ENCODE measurements at places on chromosomes 2 and 18.

DNA sequence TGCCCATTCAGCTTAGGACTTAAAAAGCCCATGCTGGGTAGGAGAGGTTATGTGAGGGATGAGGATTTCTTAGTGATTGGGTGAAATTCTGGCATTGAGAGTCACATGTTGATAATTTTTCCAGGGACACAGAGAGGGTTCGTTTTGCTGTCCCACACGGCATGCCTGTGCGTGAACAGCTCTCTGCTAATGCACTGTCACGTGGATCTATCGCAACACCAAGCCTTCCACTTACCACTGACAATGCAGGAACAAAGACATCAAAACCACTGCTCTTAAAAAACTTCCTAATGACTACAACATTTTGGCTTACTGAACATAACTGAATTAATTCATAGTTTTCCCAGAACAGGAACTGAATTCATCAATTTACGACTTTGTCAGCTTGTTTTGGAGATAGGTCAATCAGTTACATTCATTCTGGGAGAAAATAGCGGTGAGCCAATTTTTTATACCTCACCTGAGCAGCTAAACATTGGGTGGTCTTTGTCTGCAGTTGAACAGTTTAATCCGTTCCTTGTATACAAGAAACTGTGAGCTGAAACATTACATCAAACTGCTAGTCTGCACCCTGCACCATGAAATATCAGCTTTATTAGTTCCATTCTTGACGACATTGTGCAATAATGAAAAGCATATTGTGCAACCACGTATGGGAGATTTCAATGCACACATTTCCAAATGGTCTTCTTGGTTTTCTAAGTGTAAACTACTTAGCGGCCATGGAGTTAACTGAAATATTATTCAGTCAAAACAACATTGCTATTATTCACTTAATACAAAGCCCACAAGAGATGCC, 127.1 kb downstream of the LPIN1 start:
- DNase-seq = no peak

DNA sequence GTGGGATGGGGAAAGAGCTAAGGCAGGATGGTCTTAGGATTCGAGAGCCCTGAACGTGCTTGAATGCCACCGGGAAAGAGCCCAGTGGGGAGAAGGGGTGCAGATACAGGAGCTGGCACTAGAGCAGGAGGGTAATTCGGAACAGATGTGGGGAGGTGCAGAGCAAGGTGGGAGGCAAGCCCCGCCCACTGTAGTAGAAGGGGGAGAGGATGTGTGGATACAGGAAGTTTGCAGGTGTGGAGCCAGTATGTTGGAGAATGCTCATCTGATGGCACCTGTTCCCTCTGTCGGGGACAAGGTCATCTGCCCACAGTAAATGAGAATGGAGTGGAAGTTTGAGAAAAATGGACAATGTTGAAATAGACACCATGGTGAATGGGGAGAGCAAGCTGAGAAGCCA, 28.8 kb downstream of the CHST10 start:
- DNase-seq = no peak

DNA sequence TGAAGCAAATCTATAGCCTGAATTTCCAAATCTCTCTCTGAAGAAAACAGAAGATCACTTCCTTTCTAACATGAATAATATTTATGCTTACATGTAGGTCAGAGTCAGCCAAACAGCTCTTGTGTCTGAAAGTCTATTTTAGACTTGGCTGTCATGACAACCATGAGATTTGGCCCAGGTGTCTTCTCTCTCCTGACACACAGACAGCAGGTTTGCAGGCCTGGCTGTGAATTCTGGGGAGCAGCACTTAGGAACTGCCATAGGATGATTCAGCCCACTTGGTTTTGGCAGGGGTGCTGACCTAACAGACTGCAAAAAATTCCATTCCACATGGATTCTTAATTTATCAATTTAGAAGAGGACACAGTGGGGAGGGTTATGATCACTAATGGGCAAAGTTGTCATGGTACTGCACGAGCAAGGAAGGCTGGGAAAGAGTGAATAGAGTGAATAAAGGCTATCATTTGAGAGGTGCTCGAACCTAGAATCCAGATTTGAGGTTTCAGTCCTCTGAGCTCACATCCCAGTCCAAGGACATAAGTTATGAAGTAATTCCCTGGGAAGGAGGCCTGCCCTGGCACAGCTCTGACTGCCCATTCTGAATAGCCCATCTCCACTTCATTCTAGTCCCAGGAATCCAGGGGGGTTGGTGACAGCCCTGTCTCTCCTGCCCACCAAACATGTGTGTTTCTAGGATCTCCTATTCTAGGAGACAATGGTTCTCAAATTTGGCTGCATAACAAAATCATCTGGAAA, 453.9 kb upstream of the TRIB2 start:
- DNase-seq = no peak

GRCh38 chr2:24049485-24050021, at the start of gene FKBP1B:
Gene FKBP1B (plus strand): TSS chr2:24049741. CDS start chr2:24049850, 109 bp downstream.
- peak; percentile 21 for DNase-seq

- no peak for DNase-seq
Observed at GRCh38 chr2:109166811-109167210, 37.8 kb downstream of the SH3RF3 start.

DNA sequence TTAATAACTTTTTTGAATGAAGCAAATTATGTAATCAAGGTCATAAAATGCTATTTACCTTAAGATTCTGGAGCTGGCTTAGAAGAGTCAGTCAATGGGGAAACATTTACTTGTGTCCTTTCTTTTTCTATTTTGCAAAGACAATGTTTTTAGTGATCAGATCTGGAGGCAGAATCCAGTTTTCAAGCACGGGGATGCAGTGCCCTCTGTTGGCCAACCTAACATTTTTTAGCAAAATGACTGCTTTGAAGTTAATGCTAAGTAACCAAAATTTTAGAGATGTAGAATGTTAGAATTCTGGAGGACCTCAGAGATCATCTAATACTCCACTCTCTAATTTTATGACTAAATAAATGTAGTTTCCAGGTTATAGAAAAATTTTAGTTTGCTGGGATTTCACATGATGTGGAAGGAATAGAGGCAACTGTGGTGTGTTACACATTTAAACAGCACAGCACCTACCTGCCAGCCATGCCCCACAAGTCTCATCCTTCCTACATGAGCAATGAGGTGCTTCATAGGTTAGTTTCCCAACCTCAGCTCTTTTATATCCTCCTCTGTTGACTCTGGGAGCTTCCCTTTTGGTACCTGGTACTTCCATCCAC, 23.6 kb upstream of the SLC9A4 start:
- peak; percentile 24 for DNase-seq

- DNase-seq = no peak
Observed at GRCh38 chr2:176879426-176879995, 333.1 kb upstream of the HNRNPA3 start.

- DNase-seq = no peak
Observed at GRCh38 chr2:218566296-218566695, 1.9 kb downstream of the USP37 start.

DNA sequence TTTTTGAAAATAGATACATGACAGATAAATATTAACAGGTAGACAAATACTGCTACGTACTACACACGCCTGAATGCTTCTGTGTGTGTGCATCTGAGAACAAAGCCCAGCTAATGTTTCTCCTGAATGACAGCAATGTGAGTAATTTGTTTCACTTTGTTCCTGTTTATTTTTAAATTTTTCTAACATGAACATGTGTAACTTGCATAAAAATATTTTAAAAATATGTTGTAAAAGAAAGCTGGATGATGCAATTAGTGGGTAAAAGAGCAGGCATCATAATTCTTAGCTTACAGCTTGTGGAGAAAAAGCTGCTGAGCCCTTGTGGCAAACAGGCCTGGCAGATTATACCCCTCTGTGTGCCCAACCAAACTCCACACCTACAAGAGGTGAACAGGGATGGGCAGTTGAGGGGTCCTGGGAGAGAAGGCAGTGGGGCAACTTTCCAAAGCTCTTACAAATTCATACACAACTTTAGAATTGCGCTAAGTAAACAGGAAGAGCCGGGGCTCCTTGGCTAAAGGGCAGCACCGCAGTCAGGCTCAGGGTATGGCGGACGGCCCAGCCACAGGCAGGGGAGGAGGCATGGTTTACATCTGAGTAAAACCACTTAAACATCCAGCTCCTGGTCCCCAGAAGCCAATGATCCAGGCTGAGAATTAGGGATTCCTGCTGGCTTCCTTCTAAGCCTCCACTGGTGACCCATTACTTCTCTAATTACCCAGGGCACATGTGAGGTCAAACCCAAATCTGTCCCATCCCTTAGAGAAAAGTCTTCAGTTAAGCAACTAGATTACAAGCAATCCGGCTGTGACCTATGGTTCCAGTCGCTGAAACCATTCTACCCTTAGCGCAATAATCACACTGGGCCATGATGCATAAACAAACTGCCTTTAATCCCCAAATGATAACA, 14.0 kb downstream of the PXDN start:
- no peak for DNase-seq

DNA sequence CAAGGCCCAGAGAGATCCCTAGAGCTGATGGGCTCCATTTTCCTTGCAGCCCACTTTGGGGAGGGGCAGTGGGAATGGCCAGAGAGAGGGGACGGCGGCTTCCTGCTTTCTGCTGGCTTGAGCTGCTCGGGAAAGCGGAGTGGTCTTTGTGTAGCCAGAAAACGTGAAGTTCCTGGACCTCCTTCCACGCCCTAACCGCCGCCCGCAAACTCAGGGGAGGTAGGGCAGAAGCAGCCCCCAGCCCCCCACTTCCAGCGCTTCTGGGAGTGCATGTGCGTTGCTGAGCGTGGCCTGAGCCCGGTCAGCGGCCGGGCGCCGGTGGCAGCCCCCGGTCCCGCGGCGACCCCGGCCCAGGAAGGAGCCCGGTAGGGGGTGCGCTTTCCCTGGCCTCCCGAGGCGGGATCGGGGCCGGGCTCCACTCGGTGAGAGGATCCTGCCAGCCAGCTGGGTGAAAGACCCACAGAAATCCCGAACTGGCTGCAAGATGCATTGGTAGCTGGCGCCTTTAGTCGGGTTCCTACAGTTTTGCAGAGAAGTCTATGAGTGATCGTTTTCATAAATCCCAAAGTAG, 25.3 kb upstream of the BOD1L2 start:
- DNase-seq = no peak

- DNase-seq = no peak
Observed at GRCh38 chr18:60092073-60092472, 192.3 kb downstream of the PMAIP1 start.

DNA sequence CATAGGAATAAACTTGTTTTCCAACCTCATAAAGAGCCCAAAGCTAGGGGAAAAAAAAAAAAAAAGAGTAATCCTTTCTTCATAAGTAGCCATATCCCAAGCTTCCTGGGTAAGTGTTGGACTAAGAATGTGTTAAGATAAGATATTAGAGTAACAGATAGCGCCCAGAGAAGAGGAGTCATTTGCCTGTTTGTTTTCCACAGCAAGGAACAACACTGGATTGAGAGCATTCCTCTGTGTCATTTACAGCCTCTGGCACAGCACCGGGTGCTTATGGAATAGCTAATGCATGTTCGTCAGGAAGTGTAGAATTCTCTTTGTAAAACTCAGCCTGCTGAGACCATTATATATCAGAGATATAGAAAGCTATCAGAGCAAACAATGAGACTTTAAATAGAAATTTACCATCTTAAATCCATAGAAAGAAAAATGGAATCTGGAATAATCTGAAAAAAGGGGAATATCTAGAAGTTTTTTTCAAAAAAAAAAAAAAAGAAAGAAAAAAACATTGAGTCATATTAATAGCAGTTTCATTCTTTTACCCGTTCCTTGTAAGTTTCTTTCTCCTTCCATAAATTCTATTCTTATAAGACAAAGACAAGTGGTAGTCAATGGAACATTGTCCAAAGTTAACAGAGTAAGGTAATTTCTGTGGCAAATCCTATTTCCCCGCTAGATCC, 37.6 kb downstream of the LRP2 start:
- DNase-seq = no peak

GRCh38 chr2:167706800-167707199, 540.6 kb downstream of the STK39 start:
- DNase-seq = no peak

- DNase-seq = no peak
Observed at GRCh38 chr18:64419156-64419555, 270.3 kb upstream of the LINC00305 start.

- DNase-seq = no peak
Observed at GRCh38 chr2:65714866-65715265, 282.5 kb upstream of the SPRED2 start.

DNA sequence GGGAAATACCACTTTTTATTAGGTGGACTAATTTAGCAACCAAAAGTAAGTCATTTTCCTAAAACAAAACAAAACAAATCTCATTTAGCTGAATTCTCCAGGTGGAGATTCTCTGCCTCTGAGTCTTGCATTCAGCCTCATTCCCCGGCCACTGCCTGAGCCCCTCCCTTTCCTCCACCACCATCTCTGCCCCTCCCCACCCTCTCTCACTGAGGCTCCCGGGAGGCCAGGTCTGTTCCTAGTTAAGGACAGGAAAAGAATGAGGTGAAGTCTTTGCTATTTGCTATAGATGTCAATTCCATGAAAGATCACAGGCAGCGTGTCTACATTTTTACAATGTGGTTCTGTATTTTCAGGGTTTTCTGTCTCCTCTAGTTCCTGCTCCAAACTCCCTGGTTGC, 83.0 kb upstream of the SOX11 start:
- DNase-seq = no peak

- DNase-seq = no peak
Observed at GRCh38 chr2:72915907-72916742, 1.2 kb upstream of the EMX1 start.

GRCh38 chr2:119248311-119248710, 24.7 kb downstream of the STEAP3 start:
- no peak for DNase-seq

DNA sequence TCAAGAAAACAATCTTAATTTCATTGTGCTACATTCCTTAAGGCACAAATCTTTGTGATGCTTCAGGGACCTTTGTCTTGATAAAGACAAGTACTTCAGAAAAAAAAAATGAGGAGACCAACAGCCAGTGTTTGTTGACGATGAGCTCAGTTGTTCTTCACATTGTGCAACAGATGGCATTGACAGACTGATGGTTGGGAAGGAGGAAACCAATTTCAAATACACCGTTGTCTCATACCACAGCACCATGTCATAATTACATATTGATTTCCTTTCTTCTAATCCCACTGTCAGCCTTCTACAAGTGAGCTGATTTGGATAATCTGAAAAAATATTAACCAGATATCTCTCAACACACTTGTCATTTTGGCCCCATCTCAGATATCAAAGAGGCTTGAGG, 53.7 kb upstream of the GRB14 start:
- no peak for DNase-seq

- no peak for DNase-seq
Observed at GRCh38 chr18:57051021-57051656, 95.7 kb upstream of the BOD1L2 start.

DNA sequence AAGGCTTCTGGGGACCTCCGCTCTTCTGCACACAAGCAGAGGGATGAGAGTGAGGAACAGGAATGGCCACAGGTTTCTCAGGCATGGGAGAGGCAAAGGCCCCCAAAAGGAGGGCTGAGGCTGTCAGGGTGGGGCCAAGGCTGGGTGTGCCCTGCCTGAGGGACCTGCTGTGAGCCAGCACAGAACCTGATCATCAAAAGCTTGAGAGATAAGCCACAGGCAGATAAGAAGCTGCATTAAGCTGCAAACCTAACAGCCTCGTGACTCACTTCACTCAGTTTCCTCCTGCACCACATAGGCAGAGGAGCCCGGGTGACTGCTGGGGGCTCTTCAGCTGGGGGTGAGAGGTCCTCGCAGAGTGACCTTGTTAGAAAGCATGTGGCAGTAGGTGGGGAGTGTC, 64.5 kb upstream of the LAPTM4A start:
- no peak for DNase-seq

Measured in stimulated activated CD4-positive, alpha-beta T cell treated with anti-CD3 and anti-CD28 coated beads, Interleukin-1b, Interleukin-23, amount 100 ng/mL, for 1 hour (primary cell).